ENCODE measurements at places on chromosomes 2 and 18. TPM values are rescaled to one million over a fixed set of nuclear protein-coding genes. Genes with fewer than 3 reads are reported as not detected.

Gene NOSTRIN
- total RNA-seq: 2.2 TPM

Gene MAP3K19
- not detected for total RNA-seq

Gene ADAM17
- total RNA-seq: 35.0 TPM

Gene RETSAT
- total RNA-seq: 49.9 TPM

Gene CRACDL
- 0.54 TPM for total RNA-seq

Gene RAB17
- 0.10 TPM for total RNA-seq

Gene EFR3B
- total RNA-seq: 17.9 TPM

Gene GAL3ST2
- total RNA-seq: not detected

Gene KYNU
- total RNA-seq: 304 TPM

Gene RAPH1
- 5.7 TPM for total RNA-seq

Gene NT5DC4
- total RNA-seq: not detected

Gene DLX1
- total RNA-seq: 3.9 TPM

Gene KCNS3
- total RNA-seq: 1.2 TPM

Gene UPP2
- total RNA-seq: not detected

Gene SLC9A4
- not detected for total RNA-seq

Gene CXCR2
- not detected for total RNA-seq

Gene STPG4
- total RNA-seq: not detected

Gene KLHL30
- 0.11 TPM for total RNA-seq

Gene SULT1C3
- not detected for total RNA-seq

Gene TEKT4
- total RNA-seq: not detected

Gene NR4A2
- total RNA-seq: 3.1 TPM

Gene NEB
- 0.18 TPM for total RNA-seq

Gene TWIST2
- 19.4 TPM for total RNA-seq

Gene GREB1L
- total RNA-seq: 2.2 TPM

Gene ASIC4
- total RNA-seq: 0.06 TPM

Gene RBM44
- 0.33 TPM for total RNA-seq

Gene RPS27A
- 2,589 TPM for total RNA-seq

Gene DNAH6
- 0.06 TPM for total RNA-seq

Gene PROKR1
- not detected for total RNA-seq

Gene AQP12B
- total RNA-seq: not detected

Gene SLC30A3
- total RNA-seq: 4.8 TPM

Gene WNT6
- total RNA-seq: not detected

Gene DSG4
- total RNA-seq: 0.02 TPM

Gene ERBB4
- total RNA-seq: not detected

Gene ACMSD
- total RNA-seq: not detected

Gene DCC
- not detected for total RNA-seq

Gene DSEL
- 0.40 TPM for total RNA-seq

Gene KCNJ13
- not detected for total RNA-seq

Gene MYO3B
- not detected for total RNA-seq

Gene GTF2A1L
- not detected for total RNA-seq

Gene OTOF
- 0.03 TPM for total RNA-seq

Gene PRSS56
- 0.16 TPM for total RNA-seq

Gene UBE2F
- 49.8 TPM for total RNA-seq

Gene MARCO
- 0.08 TPM for total RNA-seq

Gene LHCGR
- total RNA-seq: not detected

Gene CLIP4
- total RNA-seq: 30.0 TPM

Gene LYG2
- not detected for total RNA-seq

Gene ADAM23
- total RNA-seq: 10.0 TPM

Gene BMP10
- total RNA-seq: not detected

Gene TUBA3E
- total RNA-seq: not detected

Gene SNTG2
- not detected for total RNA-seq

Gene MOCOS
- total RNA-seq: 3.8 TPM

Gene FAP
- 0.08 TPM for total RNA-seq

All from A549 treated with DMSO at 1 μM for 4 hours (cell line).